ENCODE measurements at places on chromosomes 12 and 14.

DNA sequence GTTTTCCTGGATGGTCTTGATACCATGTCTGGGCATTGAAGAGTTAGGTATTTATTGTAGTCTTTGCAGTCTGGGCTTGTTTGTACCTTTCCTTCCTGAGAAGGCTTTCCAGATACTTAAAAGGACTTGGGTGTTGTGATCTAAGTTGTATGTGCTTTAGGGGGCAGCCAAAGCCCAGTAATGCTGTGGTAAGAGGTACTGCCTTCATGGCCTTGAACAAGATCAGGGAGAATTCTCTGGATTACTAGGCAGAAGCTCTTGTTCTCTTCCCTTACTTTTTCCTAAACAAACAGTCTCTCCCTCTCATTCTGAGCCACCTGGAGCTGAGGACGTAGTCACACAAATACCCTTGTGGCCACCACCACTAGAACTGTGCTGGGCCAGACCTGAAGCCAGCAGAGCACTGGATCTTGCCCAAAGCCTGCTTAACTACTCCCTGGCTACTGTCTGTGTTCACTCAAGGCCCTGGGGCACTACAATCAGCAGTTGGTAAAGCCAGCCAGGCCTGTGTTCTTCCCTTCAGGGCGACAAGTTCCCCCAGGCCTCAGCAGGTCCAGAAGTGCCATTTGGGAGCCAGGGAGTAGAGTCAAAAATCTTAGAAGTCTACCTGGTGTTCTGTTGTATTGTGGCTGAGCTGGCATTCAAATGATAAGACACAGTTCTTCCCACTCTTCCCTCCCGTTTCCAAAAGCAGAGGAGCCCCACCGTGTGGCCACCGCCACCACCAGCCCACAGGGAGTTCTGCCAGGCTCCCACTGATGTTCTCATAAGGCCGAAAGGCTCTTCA lies 11.4 kb downstream of the PRORP start:
- no peak for DNase-seq

DNA sequence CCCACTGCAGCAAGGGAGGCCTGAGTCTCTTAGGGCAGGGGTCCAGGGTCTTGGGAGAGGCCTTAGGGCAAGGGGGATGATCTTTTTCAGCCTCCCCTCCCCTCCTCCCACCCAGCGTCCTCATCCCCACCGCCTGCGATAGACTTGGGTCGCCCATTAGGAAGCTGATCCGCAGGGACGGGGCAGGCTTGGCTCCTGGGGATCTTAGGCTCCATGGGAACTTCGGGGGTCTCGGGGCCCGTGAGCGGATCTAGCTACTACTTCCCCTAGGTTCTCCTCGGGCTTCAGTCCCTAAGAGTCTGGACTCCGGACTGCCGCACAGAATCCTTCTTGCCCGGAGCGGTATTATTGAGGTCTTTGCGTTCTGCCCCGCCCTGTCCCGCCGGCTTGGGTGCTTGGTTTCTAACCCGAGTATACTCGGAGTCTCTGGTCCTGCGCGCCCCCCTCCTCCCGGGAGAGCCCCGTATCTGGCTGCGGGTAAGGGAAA lies 2.2 kb upstream of the PTHLH start:
- no peak for DNase-seq

- DNase-seq = no peak
These were observed 159.8 kb downstream of the KCNH5 start for GRCh38 chr14:62885451-62885850.

GRCh38 chr14:97626088-97626487 lies 828.9 kb downstream of the VRK1 start:
- DNase-seq = no peak

DNA sequence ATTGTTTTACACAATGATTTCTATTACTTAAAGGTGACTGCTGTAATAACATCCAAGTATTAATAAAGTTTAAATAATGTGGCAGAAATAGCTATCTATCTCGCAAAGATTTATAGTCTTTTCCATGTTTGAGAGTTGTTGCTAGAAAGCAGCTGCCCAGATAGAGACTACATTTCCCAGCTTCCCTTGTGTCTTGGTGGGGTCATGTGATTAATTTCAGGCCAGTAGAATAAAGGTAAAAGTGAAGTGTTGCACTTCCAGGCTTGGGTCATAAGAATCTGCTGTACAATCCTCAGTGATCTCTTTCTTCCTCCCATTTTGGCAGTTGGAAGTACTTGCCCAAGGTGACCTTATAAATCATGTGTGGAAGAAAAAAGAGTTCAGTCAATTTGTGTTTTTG lies 449.7 kb upstream of the USP15 start:
- no peak for DNase-seq

GRCh38 chr14:39229222-39229543 lies 4.5 kb upstream of the MIA2 start:
- DNase-seq = peak; percentile 7

DNA sequence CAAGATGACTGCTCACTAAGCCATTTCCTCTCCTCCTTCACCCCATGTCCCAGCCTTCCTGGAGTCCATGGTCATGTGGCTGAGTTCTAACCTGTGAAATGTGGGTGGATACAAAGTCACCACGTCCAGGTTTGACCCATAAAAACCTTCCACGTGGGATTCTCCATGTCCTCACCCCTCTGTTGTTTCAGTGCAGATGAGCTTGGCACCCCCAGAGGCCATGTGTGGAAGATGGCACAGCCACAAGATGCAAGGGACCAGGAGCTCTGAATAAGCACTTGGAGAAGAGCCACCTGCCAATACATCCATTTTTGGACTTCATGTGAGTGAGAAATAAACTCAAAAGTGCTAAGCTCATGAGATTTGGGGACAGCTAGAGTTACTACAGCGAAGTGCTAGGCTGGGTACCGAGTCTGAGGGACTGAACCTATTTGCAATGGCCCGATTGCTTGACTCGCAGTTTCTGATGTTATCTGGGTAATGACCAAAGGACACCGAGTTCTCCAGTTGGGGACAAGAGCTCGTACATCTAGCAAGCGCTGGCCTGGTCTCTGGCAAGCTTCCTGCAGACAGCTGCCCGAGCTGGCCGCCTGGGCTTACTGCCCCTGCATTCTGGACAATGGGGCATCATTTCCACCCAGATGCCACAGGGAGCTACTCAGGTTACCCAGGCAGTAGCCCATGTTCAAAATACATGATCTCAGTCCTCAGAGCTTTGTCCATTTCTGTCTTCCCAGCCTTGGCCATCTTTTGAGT lies 7.7 kb upstream of the SLC24A4 start:
- no peak for DNase-seq

DNA sequence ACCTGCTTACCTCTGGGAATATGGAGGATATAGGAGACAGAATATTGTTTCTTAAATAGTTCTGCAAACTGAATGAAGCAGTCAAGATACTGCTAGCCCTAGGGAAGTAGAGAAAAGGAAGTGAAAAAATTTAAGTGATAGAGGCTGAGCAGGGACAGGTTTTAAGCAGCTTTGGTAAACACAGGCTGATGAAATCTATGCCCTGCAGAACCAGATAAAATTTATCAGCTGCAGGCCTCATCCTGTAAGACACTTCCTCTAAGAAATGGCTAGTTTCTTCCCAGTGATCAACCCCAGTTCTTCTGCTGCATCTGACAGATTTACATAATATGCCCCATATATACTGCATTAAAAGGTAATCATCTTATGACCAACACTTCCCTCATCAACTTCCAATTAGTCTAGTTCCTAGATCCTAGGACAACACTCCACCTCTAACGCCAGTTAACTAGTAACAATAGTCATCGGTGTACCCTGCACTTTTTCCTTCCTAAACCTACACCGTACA lies 1.3 kb upstream of the ESYT1 start:
- no peak for DNase-seq

All from stimulated activated CD4-positive, alpha-beta T cell treated with anti-CD3 and anti-CD28 coated beads, Interleukin-1b, Interleukin-23, amount 100 ng/mL, for 1 hour (primary cell).